ENCODE measurements at places on chromosomes 2 and 18. TPM values are rescaled to one million over a fixed set of nuclear protein-coding genes. Genes with fewer than 3 reads are reported as not detected.
A peak's percentile ranks its signal among the peaks of the same experiment; 100 is the strongest.

DNA sequence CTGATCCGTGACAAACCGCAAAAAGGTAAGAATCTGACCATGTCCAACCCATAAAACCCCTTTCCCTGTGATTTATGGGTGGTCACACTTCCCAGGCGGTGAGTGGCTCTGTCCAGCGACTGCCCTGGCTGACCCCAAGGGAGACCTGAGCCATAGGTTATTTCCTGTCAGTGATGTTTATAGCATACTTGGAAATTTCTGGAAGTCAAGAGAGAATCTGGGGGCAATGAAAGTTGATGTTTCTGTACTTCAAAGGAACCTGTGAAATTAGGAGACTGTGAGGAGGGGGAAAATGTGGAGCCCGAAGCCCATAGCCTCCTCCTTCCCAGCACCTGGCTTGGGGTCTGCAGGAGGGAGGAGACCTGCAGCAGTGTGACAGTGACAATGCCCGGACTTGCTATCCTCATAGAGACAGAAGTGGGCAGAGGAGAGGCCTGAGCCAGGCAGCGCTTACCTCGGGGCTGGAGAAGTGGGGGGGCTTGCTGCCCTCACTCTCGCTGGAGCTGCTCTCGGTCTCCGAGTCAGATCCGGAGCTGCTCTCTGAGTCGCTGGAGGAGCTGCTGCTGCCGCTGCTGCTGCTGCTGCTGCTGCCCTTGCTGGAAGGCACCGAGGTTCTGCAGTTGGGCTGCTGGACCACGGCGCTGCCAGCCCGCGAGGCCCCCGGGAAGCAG, 111.3 kb upstream of the REV1 start:
- DNase-seq, result no peak

DNA sequence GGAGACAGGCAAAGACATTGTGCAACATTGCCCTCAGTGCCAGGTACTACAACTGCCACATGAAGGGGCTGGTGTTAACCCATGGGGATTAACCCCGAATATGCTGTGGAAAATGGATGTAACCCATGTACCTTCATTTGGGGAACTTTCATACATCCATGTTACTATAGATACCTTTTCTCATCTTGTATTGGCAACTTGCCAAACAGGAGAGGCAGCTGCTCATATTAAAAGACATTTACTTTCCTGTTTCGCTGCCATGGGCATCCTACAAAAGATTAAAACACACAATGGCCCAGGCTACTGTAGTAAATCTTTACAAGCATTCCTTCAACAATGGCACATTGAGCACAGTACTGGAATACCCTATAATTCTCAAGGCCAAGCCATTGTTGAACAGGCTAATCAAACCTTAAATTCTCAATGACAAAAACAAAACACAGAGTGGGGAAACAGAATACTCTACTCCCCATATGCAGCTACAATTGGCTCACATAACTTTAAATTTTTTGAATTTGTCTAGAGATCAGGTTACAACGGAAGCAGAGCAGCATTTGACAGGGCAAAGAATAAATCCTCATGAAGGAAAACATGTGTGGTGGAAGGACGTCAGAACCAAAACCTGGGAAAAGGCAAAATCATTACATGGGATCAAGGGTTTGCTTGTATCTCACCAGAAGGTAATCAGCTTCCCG, 1723.5 kb upstream of the LRRTM1 start:
- DNase-seq, result peak; percentile 29

- DNase-seq, result no peak
Measured at GRCh38 chr2:150681120-150681804, 193.8 kb upstream of the RND3 start.

DNA sequence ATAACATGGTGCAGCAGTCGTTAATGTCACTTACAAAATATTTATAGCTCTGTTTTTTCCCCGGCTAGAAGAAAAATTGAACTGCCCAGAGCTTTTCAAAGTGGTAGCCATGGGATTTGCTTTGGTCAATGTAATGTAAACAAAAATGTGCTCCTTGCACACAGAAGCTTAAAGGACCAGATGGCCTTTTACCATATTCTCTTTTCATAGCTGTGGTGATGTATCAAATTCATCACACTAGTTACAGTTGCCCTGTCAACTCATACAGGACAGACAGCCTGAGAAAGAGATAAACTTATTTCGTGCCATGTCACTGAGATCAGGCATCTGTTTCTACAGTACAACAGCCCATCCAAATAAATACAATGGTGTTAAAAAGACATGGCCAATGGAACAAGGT, 368.1 kb upstream of the CDH19 start:
- DNase-seq, result peak; percentile 13

- DNase-seq, result peak; percentile 43
Measured at GRCh38 chr2:16330012-16330411, 335.6 kb downstream of the CYRIA start.

- no peak for DNase-seq
Measured at GRCh38 chr18:23178661-23179081, 43.4 kb downstream of the CABLES1 start.

DNA sequence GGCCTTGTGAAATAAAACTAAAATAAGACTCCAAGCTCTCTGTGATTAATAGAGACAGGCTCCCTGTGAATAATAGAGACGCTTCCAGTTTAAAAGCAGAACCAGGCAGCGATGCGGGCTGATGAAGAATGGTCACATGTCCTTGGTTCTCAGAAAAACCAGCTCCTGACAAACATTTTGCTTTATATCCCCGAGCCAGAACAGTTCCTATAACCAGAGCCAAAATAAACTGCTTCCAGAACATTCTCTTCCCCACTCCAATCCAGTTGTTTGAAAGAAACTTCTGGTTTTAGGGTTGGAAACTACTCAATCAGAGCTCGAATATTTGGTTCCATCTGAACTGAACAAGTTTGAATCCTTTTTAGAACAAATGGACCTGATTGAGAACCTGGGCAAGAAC, 213.7 kb downstream of the TSN start:
- DNase-seq, result peak; percentile 21

- no peak for DNase-seq
Measured at GRCh38 chr2:239006622-239007285, 158.9 kb downstream of the TWIST2 start.

GRCh38 chr2:197250084-197250397, 60.5 kb downstream of the ANKRD44 start:
- no peak for DNase-seq

GRCh38 chr18:62071071-62071470, 115.8 kb downstream of the PIGN start:
- DNase-seq, result no peak

GRCh38 chr2:85668009-85668856, at the start of gene SFTPB:
TSS of gene SFTPB (minus strand) at chr2:85668199. CDS start at chr2:85668183, 16 bp downstream.
- no peak for DNase-seq

- no peak for DNase-seq
Measured at GRCh38 chr2:218229239-218229638, 12.2 kb downstream of the ARPC2 start.

GRCh38 chr18:770583-770961, 41.5 kb downstream of the YES1 start:
- no peak for DNase-seq

GRCh38 chr18:45166836-45167551, 448.3 kb upstream of the SLC14A2 start:
- no peak for DNase-seq

GRCh38 chr2:86645752-86646151, 22.1 kb upstream of the RNF103 start:
- DNase-seq, result no peak

The ALPP gene
- not detected for total RNA-seq

The UGT1A3 gene
- 0.51 TPM for total RNA-seq

The UPP2 gene
- not detected for total RNA-seq

The CCDC88A gene
- 100 TPM for total RNA-seq

Data from tongue (tissue), 3 donors.